Cortex of kidney (tissue), 1 donor: ENCODE measurements at places on chromosomes 16 and 17.

- no peak for DNase-seq
These were observed 15.9 kb upstream of the ZNF629 start for GRCh38 chr16:30802936-30803335.

DNA sequence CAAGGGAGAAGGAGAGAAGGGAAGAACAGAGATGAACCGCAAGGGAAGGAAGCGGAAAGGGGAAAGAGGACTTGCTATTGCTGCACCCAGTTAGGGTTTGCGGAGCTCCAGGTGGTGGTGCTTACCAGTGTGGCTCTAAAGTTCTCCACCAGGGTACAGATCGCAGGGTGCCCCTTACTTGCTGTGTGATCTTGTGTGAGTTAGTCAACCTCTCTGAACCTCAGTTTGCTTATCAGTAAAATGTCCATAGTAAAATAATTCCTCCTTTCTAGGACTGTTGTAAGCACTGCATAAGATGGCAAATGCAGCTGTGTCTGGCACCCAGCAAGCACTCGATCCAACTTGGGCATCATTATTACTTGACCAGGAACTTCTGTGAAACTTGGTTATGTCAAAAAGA, 230.7 kb upstream of the CDH5 start:
- DNase-seq, result no peak

GRCh38 chr17:10683853-10684252, 13.5 kb downstream of the SCO1 start:
- DNase-seq, result no peak

- DNase-seq, result no peak
These were observed 332.0 kb downstream of the XYLT1 start for GRCh38 chr16:17138801-17139200.

DNA sequence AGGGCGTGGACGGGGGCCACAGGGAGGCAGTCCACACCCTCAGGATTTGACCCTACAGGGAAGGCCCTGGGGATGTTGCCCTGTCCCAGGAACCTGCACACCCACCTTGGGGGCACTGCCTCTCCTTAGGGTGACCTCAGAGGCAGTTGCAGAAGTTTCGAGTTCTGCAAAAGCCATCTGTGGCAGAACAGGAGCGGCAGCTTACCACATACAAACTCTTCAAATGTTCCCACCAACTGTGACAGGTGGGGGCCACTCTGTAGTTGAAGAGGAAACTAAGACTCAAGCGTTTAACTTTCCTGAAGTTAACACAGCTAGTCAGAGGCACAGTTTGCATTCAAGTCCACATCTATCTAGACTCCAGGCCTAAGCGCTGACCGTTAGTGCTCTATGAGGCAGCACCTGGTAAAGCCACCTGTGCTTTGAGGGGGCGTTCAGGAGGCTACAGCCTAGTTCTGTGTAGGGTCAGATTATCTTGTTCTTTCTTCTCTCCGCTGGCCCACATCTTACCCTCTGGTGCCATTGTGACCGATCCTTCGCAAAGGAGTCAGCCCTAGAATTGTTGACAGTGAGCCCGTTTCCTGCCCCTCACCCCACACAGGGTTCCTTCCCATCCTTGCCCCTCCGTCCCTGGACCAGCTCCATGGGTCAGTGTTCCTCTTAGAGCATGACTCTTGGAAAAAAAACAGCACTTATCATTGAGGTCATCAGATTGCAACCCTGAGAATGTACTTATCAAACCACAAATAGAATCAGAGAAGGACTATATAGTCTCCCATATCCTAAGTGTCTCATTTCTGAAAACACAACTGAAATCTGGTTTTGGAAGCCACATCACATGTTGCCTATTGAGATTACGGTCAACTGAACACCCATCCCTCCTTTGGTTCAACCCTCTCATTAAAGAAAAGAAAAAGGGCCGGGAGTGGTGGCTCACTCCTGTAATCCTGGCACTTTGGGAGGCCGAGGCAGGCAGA, 45.4 kb downstream of the CDH1 start:
- DNase-seq, result no peak

GRCh38 chr16:57906382-57907316, 64.3 kb downstream of the CNGB1 start:
- no peak for DNase-seq
